Fibroblast of skin of left biceps (primary cell): ENCODE measurements at places on chromosomes 13 and 19.

GRCh38 chr13:67229481-67230403, at the start of gene PCDH9:
Gene PCDH9, minus strand, starts transcription at chr13:67230336. Its CDS starts 1,896 bp downstream, at chr13:67228440.
- no peak for DNase-seq

- no peak for DNase-seq
These were observed 16.7 kb downstream of the KDM4B start for GRCh38 chr19:4985551-4985991.

DNA sequence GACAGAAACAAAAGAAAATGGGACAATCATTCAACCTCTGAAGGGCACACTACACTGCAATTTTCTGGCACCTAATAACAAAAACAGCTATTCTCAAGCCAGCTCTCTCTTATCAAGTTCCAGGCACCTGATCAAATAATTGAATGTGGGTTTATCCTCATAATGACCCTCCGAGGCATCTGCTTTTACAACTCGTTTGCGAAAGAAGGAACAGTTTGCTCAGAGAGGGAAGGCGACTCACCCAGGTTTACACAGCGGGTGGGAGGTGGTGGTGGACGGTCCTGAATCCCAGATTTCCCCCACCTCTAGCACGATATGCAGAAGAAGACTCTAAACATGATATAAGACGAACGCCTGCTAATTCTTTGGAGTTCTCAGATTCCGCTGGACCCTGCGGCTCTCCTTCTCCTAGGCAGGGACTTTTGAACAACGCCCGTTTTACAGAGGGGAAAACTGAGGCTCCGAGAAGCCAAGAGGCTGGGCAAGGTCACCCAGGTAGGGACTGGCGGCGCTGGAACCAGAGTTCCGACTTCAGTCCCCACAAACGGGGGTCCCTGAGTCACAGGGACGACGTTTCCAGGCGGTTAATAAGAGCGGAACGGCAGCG, 641 bp downstream of the SGTA start:
- no peak for DNase-seq

GRCh38 chr13:31159306-31159705, 2.4 kb downstream of the HSPH1 start:
- DNase-seq = no peak

- DNase-seq = no peak
These were observed 39.5 kb upstream of the POP4 start for GRCh38 chr19:29566496-29567054.

DNA sequence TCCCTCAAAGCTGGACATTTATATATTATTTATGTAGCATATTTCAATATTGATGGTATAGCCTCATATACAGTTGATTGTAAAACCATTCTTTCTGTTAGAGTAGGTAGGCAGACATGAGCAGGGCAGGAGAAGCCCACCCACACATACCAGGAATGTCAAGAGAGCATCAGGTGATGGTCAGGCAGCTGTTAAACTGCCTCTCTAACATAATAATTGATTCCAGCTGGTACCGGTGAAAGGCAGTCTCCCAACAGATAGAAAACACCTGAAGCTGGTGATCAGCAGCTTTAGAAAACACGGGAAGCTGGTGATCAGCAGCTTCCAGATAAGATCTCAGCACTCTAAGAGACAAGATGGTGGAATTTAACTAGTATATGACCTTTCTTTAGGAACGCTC, 132.9 kb downstream of the SLITRK6 start:
- no peak for DNase-seq

GRCh38 chr19:5562280-5562679, 5.5 kb downstream of the TINCR start:
- DNase-seq = no peak

GRCh38 chr19:6718111-6718740, 2.2 kb downstream of the C3 start:
- no peak for DNase-seq

DNA sequence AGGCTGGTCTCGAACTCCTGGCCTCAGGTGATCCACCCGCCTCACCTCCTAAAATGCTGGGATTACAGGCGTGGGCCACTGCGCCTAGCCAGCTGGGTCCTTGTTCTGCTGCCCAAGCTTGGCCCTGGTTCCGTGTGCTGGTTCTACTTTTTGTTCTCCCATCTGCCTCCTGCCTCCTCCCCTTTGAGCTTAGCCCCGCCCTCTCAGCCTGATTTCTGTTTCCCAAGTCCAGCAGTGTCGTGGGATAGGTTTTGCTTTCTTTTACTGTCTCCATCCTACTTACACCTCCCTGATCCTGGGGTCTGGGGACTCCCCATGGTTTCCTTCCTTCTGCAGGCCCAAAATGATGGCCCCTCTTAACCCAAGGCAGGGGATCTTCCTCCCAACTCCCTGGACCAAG, 2.4 kb downstream of the BLOC1S3 start:
- DNase-seq = no peak

DNA sequence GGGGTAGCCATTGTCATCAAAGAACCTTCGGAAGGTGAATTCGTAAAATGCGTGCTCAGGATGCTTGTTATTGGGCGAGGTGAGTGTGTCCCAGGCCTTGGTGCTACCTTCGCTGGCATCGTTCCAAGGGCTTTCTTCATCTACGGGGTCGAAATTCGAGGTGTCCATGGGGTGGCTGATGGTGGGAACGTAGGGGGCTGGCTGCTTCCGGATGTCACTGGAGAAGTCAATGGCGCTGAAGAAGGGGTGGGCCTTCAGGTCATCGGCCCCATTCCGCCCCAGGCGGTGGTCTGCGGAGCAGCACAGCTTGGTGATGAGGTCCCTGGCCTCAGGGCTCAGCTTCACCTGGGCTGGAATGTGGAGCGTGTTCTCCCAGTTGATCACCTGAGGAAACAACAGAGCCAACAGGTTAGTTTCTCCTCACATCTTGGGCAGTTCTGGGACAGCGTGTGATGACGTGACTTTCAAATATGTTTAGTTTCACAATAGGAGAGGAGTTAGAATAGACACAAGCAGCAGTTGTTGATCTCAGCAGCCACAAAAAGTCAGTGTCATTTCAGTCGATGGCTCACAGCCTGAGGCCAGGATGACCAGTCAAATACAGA, 72.5 kb upstream of the XPO4 start:
- DNase-seq = no peak

GRCh38 chr19:4172861-4173473, 9.4 kb downstream of the SIRT6 start:
- DNase-seq = no peak

DNA sequence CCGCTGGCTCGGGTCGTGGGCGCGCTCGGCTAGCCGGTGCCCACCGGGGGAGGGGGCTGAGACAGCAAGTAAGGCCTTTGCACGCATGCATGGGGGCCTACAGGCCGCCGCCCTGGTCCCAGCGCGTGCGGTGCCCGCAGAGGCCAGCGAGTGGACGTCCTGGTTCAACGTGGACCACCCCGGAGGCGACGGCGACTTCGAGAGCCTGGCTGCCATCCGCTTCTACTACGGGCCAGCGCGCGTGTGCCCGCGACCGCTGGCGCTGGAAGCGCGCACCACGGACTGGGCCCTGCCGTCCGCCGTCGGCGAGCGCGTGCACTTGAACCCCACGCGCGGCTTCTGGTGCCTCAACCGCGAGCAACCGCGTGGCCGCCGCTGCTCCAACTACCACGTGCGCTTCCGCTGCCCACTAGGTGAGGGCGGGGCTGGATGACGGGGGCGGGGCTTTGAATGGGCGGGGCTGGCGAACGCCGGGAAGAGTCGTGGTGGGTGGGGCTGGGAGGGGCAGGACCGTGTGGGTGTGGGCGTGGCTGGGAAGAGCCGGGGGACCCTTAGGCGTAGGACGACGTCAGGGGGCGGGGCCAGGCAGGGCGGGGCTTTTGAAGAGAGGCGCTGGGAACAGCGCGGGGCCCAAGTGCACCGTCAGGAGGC, 2.1 kb downstream of the CILP2 start:
- DNase-seq = peak; percentile 34

GRCh38 chr19:28305513-28305912, 907.4 kb downstream of the UQCRFS1 start:
- no peak for DNase-seq

- peak; percentile 11 for DNase-seq
These were observed 2832.4 kb downstream of the PCDH9 start for GRCh38 chr13:64397701-64398100.

DNA sequence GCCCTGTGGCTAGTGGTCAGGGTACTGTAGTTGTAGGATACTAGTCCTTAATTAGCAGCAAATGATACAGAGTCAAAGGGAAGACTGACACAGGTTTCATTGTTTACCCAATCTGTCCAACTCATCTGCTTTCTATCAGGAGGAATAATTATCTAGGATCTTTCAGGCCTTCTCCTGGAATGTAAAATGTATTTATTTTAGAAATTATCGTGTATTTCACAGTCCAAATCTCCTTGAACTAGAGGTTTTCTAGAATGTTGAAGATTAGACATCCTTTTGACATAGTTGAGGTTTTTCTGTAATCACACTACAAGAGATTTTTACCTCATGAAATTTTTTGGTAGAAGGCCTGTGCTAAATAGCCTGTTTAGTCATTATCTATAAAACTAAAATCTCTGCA, 1694.8 kb upstream of the PCDH20 start:
- DNase-seq = no peak
